Fibroblast of mammary gland (primary cell): ENCODE measurements at places on chromosomes 6 and 20.

DNA sequence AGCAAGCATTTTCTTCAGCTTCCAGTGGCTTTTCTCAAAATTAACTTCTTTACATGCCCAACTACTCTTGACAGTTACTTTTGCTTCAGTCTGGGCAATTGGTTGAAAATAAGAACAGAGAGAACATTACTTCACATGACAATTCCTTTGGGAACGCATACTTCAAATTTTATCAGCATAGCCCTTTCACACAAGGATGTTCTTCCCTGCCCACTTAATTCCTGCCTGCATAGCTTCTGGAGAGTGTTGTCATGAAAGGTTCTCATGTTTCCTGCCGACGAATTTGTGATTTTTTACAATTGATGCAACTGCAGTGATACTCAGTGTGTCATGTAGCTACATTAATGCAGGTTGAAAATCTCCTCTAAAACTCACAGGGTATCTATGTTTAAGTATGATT lies 22.0 kb upstream of the SNRNP48 start:
- peak; percentile 88 for DNase-seq

GRCh38 chr6:94217836-94218235 lies 798.5 kb upstream of the EPHA7 start:
- no peak for DNase-seq

- DNase-seq: no peak
These were observed 22.0 kb upstream of the BMP5 start for GRCh38 chr6:55897346-55897745.

- no peak for DNase-seq
These were observed 2.3 kb upstream of the REV3L start for GRCh38 chr6:111485342-111485741.

GRCh38 chr20:48782053-48782452 lies 45.7 kb downstream of the PREX1 start:
- DNase-seq: no peak

- DNase-seq: no peak
These were observed 28.9 kb upstream of the ANKEF1 start for GRCh38 chr20:10005885-10006284.

DNA sequence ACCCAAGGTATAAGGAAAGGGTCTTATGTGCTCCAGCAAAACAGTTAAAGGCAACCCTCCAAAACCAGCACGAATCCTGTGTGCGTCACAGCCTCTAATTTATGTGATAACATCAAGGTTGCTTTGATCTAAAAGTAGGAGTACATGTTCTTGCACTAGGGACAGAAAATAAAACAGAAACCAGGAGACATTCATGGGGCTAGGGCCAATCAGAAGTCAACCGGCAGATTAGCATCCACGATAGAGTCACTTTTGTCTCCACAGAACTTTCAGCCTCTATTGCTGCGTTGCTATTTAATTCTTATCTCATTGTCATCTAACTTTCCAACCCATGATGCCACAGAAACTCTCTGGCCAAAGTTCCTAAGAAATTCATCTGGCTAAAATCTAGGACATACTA lies 178.8 kb upstream of the PTCHD4 start:
- no peak for DNase-seq

GRCh38 chr6:1593958-1594314 lies 15.8 kb upstream of the FOXC1 start:
- no peak for DNase-seq

DNA sequence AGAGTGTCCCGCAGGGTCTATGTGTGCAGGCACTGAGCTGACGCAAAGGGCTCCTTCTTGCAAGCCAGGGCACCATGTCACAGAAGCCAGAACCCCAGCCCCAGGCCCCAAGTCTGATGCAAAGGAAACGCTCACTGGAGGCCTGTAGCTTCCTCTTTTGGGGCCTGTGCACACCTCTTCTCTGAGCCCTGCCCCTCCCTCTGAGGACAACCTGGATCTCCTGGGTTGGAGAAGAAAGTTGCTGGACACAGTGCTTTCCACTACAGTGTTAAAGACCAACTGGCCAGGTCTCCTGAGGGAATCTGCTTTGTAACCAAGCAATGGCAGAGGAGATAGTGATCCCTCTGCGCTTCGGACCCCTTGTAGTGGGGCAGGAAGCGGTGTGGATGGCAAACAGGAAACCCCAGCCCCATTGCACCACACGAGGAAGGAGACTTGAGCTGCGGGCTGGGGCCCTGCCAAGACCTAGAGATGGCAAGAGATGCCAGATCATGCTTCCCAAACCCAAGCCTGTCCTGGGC lies 90.0 kb downstream of the PRND start:
- DNase-seq: no peak

- DNase-seq: peak; percentile 82
These were observed 14.5 kb downstream of the ADISSP start for GRCh38 chr20:3753098-3753497.

DNA sequence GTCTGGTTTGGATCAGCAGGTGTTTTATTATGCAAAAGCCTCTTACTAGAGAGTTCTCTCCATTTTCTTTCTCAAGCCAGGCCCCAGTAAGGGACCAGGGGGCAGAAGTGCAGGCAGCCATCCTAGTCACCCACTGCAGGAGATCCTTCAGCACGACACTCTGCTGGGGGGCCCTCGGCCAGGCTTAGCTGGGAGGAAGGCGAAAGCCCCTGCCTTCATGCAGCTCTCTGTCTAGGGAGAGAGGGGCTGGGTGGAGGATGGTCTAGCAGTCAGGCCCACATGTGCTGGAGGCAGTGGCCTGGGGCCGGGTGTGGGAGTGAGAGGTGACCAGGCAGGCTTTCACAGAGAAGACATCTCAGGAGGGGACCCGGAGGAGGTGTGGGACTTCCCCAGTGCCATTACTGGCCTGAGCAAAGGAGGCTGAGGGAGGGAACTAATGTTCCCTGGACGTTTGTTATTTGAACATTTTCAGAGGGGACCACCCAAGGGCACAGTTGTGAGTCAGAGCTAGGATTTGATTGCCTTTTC lies 33.5 kb upstream of the VSTM2L start:
- no peak for DNase-seq

DNA sequence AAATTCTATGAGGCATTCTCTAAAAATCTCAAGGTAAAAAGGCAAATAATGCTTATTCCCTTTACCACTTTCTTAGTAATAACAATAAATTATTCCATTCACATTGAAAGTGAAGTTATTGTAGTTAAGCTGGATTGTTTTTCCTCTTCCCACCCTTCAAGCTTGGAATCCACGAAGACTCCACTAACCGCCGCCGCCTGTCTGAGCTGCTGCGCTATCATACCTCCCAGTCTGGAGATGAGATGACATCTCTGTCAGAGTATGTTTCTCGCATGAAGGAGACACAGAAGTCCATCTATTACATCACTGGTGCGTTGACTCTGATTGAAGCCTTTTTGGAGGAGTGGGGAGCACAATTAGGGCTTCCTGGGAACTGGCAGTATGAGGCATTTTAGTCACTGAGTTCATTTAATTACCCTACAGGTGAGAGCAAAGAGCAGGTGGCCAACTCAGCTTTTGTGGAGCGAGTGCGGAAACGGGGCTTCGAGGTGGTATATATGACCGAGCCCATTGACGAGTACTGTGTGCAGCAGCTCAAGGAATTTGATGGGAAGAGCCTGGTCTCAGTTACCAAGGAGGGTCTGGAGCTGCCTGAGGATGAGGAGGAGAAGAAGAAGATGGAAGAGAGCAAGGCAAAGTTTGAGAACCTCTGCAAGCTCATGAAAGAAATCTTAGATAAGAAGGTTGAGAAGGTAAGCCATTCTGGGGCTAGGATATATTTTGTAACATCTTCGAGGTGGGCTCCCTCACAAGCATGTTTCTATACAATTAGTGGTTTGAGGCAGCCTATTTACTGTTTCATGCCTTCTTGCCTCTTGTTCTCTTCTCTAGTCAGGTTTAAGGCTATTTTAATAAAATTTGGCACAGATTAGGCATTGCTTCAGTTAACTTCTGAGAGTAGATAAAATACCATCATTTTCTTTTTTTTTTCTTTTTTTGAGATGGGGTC lies 4.9 kb downstream of the HSP90AB1 start:
- no peak for DNase-seq

DNA sequence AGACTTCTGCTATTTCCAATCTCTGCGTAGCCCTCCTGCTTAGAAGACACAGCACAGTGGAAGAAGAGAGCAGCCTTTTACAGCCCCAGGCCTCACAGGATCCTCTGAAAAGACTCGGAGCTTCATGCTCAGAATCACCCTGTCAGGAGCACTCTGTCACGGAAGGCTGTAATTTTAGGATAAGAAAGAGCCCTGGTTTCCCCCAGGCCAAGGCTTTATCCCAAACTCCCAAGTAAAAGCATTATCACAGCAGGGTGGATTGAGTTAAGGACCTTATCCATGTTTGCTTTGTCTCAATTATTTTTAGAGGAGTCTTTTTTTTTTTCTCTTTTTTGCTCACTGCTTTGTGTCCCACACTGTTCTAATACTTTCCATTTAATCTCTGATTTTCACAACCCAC lies 39.2 kb downstream of the ANKS1A start:
- DNase-seq: no peak

- peak; percentile 65 for DNase-seq
These were observed 711 bp upstream of the SIRT5 start for GRCh38 chr6:13573669-13574110.

DNA sequence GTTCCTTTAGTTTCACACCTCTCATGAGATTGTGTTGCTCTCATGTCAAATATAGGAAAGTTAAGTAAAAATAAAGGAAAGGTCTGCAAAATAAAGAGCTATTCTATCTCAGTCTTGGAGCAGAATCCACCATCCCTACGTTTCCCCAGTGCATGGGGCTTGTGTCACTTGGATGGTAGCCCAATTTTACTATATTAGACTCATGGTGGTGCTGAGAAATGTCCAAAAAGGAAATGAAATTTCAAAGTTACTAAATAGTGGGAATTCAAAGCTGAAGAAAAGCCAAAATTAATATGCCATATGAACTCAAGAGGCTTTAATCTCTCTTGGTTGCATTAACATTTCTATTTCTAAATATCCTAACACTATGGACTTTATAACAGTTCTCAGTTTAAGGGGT lies 1283.3 kb upstream of the GJE1 start:
- DNase-seq: peak; percentile 51

DNA sequence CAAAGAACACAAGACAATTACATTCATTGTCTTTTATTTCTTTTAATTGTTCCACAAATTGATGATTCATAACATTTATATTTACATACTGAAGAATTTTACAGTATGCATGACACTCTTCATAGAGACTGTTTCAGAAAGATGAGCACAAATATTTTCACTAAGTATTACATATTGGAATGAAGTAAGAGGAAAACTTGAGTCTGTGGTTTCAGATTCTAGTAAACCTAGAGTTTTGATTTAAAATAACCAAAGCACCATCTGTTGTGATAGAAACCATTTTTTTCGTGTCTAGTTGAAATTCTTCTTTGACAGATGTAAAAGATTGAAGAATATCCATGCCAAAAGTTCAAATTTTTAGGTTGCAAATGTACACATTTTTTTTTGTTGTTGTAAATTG lies 32.1 kb upstream of the OPN5 start:
- DNase-seq: no peak

GRCh38 chr20:24953209-24953575 lies 4.1 kb downstream of the CST7 start:
- DNase-seq: no peak

DNA sequence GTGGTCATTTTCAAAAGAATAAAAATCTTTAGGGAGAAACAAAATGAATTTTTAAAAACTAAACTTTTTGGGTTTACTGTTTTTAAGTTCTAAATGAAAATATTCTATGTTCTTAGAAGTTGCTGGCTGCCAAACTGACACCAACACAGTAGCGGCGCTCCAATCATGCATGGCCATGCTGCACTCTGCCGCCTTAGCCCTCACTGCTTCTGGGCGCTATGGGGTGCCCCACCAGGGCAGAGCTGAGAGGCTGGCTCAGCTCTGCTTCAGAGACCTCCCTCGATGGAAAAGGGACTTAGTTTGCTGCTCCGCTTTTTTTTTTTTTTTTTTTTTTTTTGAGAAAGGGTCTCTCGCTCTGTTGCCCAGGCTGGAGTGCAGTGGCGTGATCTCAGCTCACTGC lies 20.9 kb downstream of the EZR start:
- no peak for DNase-seq

GRCh38 chr20:64080013-64080812 lies at the start of gene OPRL1:
Gene OPRL1 (plus strand): TSS chr20:64080082. CDS start chr20:64092721, 12,639 bp downstream.
- no peak for DNase-seq

DNA sequence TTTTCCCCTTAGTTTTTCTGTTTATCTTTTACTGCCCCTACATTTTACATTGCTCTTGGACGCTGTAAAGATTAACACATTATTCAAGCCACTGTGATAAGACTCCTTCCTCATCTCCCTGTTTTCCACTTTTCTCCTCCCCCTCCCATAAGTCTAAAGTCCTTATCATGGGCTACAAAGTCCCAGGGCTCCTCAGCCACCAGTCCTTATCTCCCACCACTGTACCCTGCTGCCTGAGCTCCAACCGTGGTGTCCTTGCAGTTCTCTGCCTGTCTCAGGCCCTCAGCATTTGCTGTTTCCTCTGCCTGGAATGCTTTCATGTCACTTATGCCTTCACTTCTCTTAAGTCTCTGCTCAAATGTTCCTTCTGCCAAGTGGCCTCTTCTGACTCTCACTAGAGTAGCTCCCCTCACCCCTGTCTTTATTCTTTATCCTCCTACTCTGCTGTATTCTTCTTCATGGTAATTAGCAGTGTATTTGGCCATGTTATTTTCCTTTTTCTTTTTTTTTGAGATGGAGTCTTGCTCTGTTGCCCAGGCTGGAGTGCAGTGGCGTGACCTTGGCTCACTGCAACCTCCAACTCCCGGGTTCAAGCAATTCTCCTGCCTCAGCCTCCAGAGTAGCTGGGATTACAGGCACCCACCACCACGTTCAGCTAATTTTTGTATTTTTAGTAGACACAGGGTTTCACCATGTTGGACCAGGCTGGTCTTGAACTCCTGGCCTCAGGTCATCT lies 10.8 kb upstream of the LATS1 start:
- no peak for DNase-seq

DNA sequence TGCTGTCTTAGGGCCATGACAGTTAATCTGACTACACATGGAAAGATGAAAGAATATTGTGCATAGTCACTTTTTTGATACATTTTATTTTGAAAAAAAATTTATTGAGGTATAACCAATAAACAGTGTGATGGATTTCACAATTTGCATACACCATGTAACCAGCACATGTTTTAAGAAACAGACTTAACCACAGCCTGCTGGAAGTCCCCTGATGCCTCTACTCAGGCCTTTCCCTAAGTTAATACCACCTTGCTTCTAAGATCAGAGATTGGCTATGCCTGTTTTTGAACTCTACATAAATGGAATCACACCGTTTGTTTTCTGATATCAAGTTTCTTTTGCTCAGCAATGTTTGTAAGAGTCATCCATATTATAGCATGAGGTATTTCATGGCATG lies 136.3 kb downstream of the CFAP61 start:
- no peak for DNase-seq
